Glomerular endothelial cell (primary cell): ENCODE measurements at places on chromosomes 7 and 10. TPM values are rescaled to one million over a fixed set of nuclear protein-coding genes. Genes with fewer than 3 reads are reported as not detected.

PDZD7 gene
- total RNA-seq = 0.82 and 1.2 TPM in 2 replicates

RBM28 gene
- 18.9 and 24.1 TPM in 2 replicates for total RNA-seq

LLCFC1 gene
- not detected in 2 replicates for total RNA-seq

KCND2 gene
- total RNA-seq = 1.3 and 2.1 TPM in 2 replicates

DNA sequence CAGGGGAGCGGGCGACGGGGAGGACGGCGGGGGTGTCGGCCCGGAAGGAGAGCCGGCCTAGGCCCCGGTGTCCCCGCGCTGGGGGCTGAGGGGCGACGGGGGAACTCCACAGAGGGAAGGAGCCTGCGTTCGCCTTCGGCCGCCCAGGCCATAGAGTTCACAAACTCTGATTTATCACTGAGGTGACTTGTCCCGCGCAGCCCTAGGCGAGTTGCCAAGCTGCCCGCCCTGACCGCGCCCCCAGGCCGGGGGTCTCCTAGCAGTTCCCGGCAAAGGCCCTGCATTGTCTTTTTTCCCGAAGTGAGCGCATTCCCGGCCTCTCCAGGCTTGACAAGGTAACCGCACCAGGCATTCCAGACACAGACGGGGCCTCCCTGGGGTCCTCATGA lies 2.9 kb upstream of the NKX6-2 start:
- no peak for DNase-seq

DNA sequence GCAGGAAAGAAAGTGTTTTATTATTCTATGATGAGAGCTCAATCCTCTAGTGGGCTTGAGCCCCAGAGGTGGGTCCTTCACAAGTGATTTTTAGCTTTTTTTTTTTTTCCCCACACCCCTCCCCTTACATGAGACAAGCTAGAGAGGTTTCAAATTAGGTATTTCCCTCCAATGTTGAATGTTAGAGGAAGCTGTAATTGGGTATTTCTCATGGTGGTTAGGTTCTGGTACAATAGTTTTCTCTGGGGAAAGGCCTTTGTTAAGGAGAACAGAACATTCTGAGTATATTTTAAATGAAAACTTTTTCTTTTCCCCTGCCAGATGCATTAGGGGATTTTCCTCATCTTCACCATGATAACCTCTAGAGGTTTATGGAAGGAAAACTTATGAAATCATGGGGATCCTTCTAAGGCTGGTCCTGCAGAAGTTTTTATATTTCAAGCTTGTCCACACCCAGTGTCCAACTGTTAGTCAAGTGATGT lies 1039.7 kb downstream of the NRG3 start:
- DNase-seq = no peak

DNA sequence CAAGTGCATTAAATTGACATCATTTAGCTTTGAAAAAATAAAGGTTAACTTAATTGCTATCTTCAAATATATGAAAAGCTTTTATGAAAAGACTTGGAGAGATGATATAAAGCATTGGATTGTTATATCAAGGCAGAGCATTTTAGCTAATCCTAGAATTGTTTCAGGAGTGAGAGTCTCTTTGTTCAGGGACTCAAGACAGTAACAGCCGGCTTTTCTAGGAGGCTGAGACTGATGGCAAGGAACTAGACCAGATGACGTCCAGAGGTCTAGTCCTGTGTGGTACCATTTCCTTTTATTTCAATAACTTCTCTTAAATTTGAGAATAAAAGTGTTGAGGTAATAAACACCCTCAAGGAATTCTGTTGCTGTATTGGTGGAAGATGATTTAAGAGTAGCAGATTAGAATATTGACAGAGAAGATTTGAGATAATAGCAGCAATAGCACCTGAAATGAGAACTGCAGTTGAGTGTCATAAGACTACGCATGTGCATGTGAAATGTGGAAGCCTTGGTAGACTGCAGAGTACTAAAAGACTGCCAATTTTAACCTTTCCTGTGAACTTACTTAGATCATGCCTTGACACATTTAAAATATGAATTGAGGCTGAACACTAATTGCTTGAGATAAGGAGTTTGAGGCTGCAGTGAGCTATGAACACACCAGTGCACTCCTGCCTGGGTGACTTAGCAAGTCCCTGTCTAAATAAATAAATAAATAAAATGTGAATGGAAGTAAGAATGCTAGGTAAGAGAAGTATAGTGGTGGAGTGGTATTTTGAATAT lies 79.6 kb downstream of the ZNRF2 start:
- DNase-seq = no peak

GRCh38 chr7:139036901-139037300 lies 1.1 kb upstream of the ZC3HAV1L start:
- DNase-seq = no peak

GRCh38 chr10:821322-821721 lies 110.2 kb downstream of the LARP4B start:
- DNase-seq = no peak

- DNase-seq = no peak
Measured at GRCh38 chr10:12349629-12350166, 351 bp downstream of the CAMK1D start.

DNA sequence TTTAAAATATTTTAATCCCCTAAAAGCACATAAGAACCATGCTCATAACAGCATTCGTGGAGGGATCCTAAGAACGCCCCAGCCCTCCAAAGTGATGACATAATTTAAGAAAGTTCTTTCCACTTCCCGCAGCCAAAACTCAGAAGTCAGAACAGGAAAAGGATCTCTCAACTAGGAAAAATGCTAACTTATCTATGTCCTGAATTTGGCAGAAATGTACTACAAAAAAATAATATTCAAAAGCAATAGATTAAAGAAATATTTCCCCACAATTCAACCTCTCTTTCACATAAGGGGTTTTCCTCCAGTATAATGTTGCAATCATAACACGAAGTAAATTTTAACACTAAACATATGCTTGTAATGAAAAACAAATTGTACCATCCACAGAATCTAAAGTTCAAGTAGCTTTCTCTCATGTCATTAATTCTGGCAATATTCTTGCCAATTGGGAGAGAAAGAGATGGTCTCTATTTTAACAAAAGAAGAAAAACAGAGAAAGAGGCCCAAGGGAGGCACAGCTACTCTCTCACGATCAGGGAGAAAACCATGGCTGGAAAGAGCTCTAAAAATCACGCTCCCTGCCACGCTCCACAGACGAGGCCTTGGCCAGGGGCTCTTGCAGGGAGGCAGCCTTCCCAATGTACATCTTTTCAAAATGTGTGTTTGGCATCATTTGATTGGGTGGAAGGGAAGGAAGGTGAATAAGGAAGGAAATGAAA lies 22.9 kb downstream of the ASB13 start:
- no peak for DNase-seq

DNA sequence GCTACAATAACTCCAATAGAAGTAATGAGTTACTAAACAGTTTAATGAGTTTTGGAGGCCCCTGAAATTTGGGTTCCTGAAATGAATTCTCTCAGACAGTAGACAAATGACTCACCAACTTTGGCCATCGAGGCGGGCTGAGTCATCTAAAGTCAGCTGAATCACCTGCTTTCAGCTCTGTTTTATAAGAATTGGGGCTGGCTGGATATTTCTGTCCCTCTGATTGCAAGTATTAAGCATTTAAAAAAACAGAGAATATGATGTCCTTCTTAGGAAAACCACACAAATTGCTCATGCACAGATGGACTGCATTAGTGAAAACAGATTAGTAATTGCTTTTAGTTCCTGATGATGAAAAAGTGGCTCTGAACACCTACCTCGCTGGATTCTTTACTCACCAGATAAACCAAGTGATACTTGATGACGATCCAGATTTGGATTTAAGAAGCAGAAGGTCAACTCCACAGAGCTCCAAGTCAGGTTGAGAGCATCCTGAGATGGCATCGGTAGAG lies 59.1 kb downstream of the ZNF365 start:
- peak; percentile 44 for DNase-seq

- no peak for DNase-seq
Measured at GRCh38 chr10:132522521-132523411, 14.8 kb upstream of the INPP5A start.

DNA sequence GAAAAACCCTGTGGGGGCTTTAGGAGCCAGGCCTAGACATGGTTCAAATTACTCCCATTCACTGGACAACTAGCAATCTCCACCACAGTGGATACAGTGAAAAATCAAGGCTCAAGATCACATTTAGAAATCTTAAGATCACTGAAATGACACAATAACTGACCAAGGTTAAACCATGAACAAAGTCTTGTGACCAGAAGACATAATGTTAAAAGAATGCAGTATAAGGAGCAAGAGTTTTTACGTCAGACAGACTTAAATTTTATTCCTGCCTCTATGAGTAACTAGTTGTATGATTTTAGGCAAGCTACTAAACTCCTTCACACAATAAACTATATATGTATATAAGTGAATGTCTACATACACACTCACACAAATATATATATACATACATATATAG lies 68.5 kb downstream of the MICU1 start:
- no peak for DNase-seq

DNA sequence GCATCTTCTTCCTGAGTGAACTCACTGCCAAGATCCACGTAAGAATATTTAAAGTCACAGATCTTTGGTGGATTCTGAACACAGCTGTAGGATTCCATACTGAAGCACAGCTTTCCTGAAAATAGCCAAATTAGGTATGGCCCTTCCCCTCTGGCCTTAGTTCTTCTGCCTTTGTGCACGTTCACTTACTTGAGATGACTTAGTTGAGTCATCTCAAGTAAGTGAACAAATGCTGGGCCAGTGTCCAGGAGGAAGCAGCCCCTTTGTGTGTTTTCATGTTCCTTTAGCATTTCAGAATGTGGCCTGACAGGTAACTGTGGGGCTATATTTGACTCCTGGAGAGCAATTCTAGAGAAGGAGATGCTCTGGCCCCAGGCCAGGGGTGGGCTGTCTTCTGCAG lies 51.5 kb downstream of the CCNY start:
- no peak for DNase-seq

GRCh38 chr10:33031815-33032653 lies 74.0 kb upstream of the ITGB1 start:
- DNase-seq = no peak

- no peak for DNase-seq
Measured at GRCh38 chr10:131630772-131631258, 270.0 kb upstream of the PPP2R2D start.

DNA sequence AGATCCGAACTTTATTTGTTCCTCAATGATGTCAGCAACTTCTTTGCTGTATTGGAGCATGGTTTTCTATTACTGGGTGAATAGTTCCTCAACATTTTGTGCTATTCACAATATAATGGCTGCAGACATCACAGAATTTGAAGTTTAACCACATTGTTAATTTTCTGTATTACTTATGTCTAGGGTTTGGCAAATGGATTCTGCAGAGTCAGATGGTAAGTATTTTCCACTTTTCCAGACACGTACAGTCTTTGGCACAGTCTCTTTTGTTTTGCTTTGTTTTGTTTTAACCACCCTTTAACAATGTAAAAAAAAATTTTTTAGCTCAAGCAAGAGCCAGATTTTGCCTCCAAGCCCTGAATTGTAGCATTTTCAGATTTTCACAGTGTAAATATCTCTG lies 36.8 kb upstream of the FOXK1 start:
- DNase-seq = no peak

- no peak for DNase-seq
Measured at GRCh38 chr10:29256586-29256985, 32.3 kb upstream of the LYZL1 start.

DNA sequence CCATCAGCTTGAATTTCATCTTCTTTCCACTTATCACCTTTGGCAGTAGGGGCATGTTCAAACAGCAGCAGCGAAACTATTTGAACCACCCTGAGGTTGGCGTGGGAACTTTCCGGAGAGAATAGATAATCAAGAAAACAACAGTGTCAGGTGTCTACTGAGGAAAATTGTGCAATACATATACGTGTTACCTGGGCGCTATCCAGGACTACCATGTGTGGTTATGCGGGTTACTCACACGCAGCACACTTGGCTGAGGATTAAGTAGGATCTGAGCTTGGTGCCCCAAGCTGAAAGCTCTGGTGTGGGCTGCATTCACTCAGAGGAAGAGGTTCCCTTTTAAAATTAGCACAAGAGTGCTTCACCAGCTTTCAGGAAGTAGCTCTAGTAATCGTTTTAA lies 8.8 kb upstream of the ABI1 start:
- no peak for DNase-seq

- DNase-seq = no peak
Measured at GRCh38 chr10:131477457-131478121, 166.1 kb upstream of the TCERG1L start.

DNA sequence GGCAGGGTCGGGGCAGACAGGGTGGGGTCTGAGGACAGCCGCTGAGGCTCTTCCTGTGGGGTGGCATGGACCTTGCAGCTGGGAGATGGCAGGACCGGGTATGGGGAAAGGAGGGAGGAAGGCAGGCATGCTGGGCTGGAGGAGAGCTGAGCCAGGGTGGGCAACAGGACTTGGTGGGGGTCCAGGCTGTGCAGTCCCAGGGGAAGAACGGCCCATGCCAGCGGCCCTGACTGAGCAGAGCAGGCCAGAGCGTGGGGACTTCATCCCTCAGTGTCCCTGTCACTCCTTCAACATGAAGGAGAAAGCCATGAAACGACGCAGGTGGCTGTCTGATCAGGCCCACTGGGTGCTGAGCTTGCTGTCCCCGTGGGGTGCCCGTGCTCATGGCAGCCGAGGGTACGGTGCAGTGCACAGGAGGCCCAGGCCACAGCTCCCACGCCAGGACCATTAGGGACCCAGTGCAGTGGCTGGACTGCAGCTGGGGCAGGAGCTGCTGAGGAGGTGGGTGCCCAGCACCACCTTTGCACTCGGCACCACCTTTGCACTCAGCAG lies 519.6 kb downstream of the PTPRN2 start:
- no peak for DNase-seq

DNA sequence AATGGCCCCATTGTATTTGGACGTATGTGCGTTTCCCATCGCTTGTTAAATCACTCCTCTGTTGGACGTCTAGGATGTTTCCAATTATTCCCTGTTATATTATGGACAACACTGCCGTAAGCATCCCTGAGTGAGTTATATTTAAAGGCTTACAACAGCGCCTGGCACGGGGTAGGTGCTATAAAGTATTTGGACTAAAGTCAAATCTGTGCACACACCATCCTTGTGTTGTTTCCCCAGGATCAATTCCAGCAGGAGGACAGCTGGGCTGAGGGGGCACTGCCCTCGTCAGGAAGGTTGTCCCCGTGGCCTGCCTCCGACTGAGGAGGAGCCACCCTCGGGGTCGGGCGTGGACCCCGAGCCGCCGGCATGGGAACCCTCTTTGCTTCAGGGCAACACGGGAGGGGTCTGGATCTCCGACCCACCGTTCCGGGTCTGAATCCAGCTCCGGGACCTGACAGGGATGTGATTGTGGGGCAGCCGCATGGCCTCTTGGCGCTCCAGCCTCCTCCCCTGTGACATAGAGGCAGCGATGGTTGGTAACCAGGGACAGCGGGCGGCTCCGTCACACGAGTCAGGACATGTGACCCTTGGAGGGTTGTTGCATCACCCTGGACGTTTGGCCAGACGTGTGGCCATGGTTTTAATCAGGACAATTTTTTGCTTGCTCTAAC lies 1.5 kb upstream of the JAKMIP3 start:
- DNase-seq = no peak

DNA sequence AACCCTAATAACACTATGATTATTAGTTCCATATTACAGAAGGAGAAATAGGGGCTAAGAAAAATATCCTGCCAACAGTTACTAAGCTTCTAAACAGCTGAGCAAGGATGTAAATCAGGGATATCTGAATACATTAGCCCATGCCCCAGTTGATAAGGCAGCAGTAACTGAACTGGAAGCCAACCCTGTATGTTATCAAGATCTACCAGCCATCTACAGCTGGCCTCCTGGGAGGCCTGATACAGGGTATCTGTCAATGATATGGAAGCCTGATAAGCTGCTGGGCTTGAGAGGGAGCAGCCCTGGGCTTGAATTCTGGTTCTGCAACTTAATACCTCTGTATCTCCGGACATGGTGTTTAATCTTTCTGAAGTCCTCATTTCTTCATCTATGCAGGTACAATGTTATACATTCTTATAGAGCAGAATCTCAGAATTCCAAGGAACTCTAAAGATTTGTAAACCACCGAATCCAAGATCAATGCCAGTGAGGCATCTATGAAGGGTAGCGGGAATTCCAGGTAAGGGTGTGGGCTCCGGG lies 37.9 kb upstream of the AFAP1L2 start:
- no peak for DNase-seq
